Endothelial cell (in vitro differentiated cells): ENCODE measurements at places on chromosomes 1 and 21.

GRCh38 chr1:161510477-161510876 is 5.2 kb downstream of the FCGR2A start:
- no peak overlapping the region for H3K4me3 ChIP-seq
- H3K27me3 ChIP-seq = peaks cover 5% of the 10 kb centered on the region
- DNase-seq = no peak
- H3K36me3 ChIP-seq = no peaks in the 10 kb centered on the region
- H3K27ac ChIP-seq = no peak overlapping the region
- peaks cover 40% of the 10 kb centered on the region for H3K4me1 ChIP-seq

DNA sequence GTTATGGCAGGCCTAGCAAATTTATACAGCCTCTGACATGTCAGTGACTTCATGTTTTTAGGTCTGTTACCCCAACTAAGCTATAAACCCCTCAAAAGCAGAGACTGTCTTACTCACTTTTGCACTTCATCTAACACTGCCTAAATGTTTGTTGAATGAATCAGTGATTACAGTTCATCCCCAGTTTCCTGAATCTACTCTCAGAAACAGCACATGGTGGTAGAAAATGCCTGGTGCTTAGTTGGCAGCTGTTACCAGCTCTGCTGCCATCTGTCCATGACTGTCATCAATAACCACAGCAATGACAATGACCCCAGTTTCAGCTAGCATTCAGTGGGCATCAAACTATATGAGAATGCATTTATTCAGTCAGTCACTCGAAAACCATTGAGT is 110.5 kb upstream of the SERBP1 start:
- no peak overlapping the region for H3K27ac ChIP-seq
- H3K27me3 ChIP-seq = peaks cover 4% of the 10 kb centered on the region
- no peak overlapping the region for H3K4me3 ChIP-seq
- H3K36me3 ChIP-seq = no peaks in the 10 kb centered on the region
- H3K4me1 ChIP-seq = peaks cover 3% of the 10 kb centered on the region

DNA sequence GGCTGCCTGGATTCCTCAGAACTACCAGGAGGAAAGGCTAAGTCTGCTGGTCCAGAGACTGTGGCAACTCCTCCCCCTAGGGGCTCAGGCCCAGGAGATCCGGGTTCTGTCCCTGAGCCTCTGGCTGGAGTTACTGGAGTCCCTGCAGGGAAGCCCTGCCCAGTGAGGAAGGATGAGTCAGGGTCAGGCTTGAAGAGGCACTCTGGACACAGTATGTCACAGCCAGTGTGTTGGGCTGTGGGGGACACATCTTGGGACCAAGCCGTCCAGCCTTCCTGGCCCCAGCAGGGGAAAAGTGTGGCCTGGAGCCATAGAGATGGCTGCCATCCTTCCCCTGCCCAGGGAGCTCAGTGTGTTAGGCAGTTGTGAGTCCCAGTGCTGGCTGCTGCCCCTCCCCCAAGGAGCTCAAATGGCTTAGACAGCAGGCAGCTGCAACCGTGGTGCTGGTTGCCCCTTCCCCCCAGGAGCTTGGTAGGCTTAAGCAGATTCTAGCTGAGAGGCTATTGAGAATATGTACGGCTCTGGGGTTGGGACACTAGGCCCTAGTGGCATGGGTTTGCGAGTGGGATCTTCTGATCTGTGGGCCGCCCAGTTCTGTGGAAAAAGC is 28.2 kb upstream of the RABGAP1L start:
- peaks cover 2% of the 10 kb centered on the region for H3K27me3 ChIP-seq
- H3K4me3 ChIP-seq = no peak overlapping the region
- no peak for DNase-seq

DNA sequence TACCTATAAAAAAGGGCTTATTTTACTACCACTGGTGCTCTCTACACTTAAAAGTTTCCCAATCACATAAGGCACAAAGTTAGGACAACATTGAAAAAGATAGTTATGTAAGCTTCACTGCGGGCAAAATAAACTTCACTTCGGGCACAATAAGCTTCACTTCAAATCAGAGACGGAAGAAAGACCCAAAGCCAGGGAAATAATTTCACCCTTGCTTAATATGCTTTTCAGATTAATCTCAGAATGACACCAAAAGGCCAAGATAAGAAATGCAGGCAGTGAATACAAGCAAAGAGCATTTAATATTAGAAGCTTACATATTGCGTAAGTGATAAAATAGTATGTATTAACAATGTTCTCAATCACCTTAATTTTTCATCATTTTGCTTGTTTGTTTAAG is 444.2 kb downstream of the SETD4 start:
- no peak overlapping the region for H3K4me3 ChIP-seq
- peaks cover 18% of the 10 kb centered on the region for H3K4me1 ChIP-seq
- no peak overlapping the region for H3K27ac ChIP-seq
- no peaks in the 10 kb centered on the region for H3K36me3 ChIP-seq
- DNase-seq = no peak
- peaks cover 2% of the 10 kb centered on the region for H3K27me3 ChIP-seq

DNA sequence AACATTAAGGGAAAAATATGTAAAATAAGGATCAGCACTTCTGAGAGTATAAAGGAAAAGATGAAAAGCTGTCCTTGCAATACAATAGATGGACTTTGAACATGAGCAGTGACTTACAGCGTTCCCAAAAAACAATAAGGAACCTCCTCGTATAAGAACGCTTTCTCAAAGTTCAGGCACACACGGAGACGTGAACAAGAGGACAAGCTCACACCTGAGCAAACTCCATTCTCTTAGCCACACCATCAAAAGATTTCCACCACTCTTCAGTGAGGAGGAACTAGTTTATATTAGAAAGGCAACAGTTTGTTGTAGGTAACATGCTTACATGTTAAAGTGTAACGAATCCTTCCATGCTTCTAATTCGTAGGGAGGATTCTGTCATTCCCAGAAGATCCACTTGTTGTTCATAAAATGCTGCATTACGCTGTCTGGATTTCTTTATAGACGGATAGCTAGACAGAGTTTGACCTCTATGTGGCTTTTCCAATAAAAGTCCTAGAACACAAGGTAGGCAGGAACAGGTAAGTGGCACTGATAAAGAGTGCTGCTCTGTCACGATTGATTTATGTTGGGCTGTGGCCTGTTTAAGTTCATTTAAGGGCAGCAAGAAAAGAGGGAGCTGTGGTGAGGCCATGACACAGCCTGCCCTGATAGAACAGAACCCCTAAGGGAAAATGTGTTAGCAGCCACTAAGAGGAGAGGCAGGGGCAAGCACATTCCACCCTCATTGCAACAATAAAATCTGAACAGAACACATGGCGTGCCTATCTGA is 37.0 kb upstream of the ATP1A1 start:
- no peaks in the 10 kb centered on the region for H3K27me3 ChIP-seq
- H3K4me3 ChIP-seq = no peak overlapping the region
- peaks cover 9% of the 10 kb centered on the region for H3K4me1 ChIP-seq
- H3K27ac ChIP-seq = no peak overlapping the region

DNA sequence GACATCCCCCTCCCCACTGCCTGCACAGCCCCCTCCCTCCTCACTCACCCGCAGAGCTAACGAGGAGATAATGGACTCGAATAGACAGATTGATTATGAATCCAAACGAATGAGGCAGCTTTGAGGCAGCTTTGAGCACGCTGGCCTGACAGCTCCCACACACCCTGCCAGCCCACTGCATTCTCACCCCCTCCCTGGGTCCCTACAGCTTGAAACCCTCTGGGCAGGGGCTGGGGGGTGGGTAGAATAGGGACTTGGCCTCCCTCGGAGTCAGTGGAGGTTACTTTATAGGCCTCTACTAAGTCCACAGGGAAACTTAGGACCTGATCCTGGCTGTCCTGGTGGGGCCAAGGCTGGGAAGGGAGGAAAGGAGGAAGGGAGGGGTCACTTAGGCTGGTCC is 1.9 kb downstream of the NTRK1 start:
- H3K36me3 ChIP-seq = peaks cover 10% of the 10 kb centered on the region
- peaks cover 36% of the 10 kb centered on the region for H3K27me3 ChIP-seq
- no peak for DNase-seq
- peaks cover 30% of the 10 kb centered on the region for H3K4me1 ChIP-seq

GRCh38 chr1:195878478-195878877 is 729.8 kb downstream of the KCNT2 start:
- no peak overlapping the region for H3K4me3 ChIP-seq
- H3K27ac ChIP-seq = no peak overlapping the region
- H3K4me1 ChIP-seq = no peaks in the 10 kb centered on the region

- H3K4me1 ChIP-seq = peaks cover 18% of the 10 kb centered on the region
- DNase-seq = no peak
- no peaks in the 10 kb centered on the region for H3K27me3 ChIP-seq
- H3K36me3 ChIP-seq = peaks cover 12% of the 10 kb centered on the region
These were observed 69.2 kb downstream of the OLFML2B start for GRCh38 chr1:161954466-161954865.

- no peaks in the 10 kb centered on the region for H3K36me3 ChIP-seq
- no peak for DNase-seq
- H3K27me3 ChIP-seq = peaks cover 1% of the 10 kb centered on the region
- no peak overlapping the region for H3K27ac ChIP-seq
- H3K4me3 ChIP-seq = no peak overlapping the region
- peaks cover 44% of the 10 kb centered on the region for H3K4me1 ChIP-seq
These were observed 26.3 kb upstream of the PIGC start for GRCh38 chr1:172470149-172470548.

GRCh38 chr1:111813440-111814304 is 58.0 kb downstream of the DDX20 start:
- H3K27ac ChIP-seq = no peak overlapping the region
- no peaks in the 10 kb centered on the region for H3K36me3 ChIP-seq
- H3K27me3 ChIP-seq = peaks cover 4% of the 10 kb centered on the region

GRCh38 chr1:183907070-183907469 is 102.2 kb downstream of the RGL1 start:
- DNase-seq = no peak
- peak overlapping the region; percentile 16 for H3K27ac ChIP-seq
